ENCODE measurements at places on chromosomes 4 and X. TPM values are rescaled to one million over a fixed set of nuclear protein-coding genes. Genes with fewer than 3 reads are reported as not detected.
A peak's percentile ranks its signal among the peaks of the same experiment; 100 is the strongest.

ABLIM2 gene
- 3.8 TPM for total RNA-seq

- no peak for DNase-seq
Observed at GRCh38 chrX:13533726-13534125, 35.7 kb upstream of the EGFL6 start.

SMPX gene
- not detected for total RNA-seq

DNA sequence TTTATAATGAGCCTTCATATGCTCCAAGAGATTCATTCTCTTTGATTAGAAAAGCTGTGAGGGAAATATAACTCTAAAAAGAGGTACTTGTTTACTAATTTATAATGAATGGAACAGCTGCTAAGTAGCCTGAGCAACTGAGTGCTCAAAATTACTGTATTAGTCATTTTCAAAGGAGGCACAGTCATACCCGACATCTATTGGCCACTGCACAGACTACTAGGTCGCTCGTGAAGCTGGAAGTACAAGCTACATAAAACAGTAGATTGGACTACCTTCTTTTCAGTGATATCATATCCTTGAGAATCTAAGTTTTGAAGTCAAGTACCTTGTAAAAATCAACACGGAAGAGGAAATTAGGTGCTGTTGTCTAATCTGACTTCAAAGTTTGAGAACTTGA lies 52.0 kb upstream of the GLRB start:
- no peak for DNase-seq

DNA sequence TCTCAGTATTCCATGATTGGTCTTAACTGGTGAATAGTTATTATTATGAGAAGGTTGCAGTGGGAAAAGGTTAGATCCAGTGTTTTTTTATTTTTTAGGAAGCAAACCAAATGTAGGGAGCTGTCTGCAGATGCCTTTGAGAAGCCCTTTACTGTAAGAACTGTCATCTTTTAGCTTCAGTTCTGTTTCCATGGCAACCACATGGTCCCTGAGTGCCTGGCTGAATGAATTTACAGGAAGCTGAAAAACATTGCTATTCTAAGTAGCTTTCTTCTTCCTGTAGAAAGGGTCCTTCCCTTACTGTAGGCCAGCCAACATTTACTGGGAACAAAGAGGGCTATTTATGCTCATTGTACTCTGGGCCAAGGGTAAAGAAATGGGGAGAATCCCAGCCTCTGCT lies 103.3 kb downstream of the DCLK2 start:
- no peak for DNase-seq

- DNase-seq, result no peak
Observed at GRCh38 chr4:23937173-23937572, 47.3 kb upstream of the PPARGC1A start.

ODAPH gene
- not detected for total RNA-seq

DNA sequence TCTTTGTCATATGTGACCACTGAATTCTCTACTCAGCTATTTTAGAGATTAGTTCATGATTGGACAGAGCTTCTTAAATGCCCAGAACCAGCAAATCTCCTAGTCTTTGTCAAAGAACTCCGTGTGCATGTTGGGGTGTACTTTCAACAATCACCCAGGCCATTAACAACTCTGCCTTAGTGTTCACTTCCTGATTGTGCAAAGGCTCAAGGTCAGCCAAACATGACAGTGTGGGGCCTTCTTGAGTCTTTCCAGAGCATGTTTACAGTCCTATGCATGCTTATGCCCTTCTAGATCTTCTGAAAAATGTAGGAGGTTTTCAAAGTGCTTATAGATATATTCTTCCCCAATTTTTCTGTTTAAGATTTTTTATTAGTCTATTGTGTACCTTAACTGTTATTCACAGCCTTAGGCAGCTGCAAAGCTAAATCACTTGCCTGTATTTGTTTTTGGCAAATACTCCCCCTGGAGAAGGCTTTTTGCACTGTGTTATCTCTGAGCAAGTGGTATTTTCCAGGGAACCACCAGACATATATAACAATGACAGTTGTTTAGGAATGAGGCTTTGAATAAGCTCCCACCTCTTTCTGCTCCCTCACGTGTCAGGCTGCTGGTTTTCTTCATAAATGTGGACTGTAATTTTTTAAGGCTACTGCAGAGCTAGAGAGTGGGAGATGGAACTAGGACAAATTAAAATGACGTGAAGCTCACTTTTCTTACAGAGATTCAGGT lies 24.0 kb upstream of the DRP2 start:
- no peak for DNase-seq

DNA sequence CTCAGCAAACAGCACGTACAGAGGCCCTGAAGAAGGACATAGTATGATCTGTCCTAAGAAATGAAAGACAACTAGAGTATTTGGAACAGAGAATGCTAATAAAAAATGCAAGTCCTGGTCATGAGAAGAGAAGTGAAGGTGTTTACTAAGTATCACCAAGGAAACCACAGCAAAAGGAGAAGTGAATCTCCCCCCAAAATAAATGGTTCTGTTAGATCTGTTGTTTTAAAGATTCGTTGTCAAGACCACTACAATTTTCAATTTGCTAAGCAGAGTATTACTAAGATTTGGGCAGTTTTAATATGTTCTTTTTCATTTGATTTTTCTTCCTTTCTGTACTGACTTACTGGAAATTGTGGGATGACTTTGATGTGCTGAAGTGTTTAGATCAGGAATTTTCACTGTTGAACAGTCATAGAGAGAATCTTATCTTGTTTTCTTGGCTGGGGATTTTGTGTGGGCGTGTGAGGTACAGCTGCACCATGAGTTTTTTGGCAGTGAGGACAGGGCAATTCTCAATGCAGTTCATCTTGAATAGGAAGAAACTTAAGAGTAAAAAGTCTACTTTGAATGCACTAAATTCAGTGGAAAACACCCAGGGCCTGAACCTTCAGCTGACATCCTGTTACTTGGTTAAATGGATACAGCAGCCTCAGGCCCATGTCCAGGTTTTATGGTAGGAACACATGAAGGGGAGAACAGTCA lies 132.2 kb downstream of the STIM2 start:
- no peak for DNase-seq

GRCh38 chr4:92303621-92304027 lies at the start of gene GRID2:
Gene GRID2, plus strand, starts transcription at chr4:92303966.
- peak; percentile 36 for DNase-seq

DNA sequence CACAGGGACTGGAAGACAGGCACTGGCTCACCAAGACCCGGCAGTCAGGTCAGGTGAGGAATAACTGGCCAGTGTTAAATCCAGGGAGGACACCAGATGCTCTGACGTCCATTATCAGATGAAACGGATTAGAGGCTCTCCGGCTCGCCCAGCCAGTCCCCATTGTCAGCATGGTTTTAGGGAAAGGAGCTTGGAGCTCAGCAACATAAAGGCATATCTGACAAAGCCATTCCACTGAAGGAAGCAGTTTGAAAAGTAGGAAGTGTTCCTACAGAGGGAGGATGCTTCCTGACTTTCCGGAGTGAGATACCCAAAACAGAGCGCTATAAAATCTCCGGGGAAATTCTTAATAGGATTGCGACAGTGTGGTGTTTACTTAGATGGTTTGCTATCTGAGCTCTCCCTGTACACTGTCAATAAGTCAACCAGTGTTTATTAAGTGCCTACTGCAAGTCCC lies 14.8 kb downstream of the NDNF start:
- DNase-seq, result no peak

GDPD2 gene
- total RNA-seq, result 6.0 TPM

GRCh38 chr4:189081826-189082225 lies 858.8 kb upstream of the FRG1 start:
- DNase-seq, result no peak

FHDC1 gene
- 54.5 TPM for total RNA-seq

DNA sequence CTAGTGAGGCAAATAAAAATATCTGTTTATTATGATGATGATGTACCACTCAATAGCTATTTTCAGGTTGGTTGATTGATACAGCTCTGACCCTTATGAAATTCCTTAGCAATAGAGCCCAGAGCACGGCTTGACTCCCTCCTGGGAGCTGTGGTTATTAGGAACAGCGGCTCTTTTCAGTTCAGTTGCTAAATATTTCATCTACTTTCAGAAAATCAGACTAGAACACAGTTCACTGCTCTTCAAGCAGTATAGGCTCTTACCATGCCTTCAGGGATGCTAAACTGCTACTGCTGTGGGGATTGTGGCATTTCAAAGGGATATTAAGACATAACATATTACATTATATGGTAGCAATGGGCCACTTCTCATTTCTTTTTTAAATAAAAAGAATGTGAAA lies 218.8 kb downstream of the SNCA start:
- no peak for DNase-seq

LIMCH1 gene
- total RNA-seq, result 15.1 TPM

DNA sequence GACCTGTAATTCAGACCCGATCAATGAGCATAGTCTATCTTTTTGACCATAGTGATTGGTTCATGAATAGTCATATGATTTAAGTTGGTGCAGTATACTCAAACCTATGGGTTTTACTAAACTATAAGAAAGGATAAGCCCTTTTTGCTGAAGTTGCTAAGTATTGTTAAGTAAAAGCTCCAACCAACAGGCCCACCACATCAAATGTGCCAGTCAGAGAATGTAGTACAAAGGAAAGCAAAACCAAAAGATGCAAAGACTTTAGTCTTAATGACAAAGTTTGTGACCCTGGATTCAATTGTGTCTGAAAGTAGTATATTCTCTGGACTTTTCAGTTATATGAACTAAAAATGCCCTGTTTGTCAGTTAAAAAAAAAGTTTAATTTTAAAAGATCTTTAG lies 208.1 kb upstream of the TET2 start:
- DNase-seq, result no peak

DNA sequence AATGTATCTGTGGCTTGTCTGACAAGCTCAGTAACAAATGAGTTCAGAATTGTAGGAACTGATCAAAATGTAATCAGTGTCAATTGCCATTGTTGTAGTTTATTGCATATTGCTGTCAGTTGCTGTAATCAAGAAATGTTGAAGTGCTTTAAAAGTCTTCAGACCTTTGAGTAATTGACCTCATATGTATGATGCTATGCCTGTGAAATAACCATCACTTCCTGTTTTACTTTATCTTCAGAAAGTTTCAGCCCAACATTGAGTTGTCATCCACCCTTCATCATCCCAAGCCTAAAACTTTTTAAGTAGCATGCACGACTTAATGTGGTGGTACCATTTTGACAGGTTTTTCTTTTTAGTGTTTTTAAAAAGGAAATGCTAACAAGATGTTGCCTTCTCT lies 212.4 kb downstream of the ARHGAP10 start:
- no peak for DNase-seq

DNA sequence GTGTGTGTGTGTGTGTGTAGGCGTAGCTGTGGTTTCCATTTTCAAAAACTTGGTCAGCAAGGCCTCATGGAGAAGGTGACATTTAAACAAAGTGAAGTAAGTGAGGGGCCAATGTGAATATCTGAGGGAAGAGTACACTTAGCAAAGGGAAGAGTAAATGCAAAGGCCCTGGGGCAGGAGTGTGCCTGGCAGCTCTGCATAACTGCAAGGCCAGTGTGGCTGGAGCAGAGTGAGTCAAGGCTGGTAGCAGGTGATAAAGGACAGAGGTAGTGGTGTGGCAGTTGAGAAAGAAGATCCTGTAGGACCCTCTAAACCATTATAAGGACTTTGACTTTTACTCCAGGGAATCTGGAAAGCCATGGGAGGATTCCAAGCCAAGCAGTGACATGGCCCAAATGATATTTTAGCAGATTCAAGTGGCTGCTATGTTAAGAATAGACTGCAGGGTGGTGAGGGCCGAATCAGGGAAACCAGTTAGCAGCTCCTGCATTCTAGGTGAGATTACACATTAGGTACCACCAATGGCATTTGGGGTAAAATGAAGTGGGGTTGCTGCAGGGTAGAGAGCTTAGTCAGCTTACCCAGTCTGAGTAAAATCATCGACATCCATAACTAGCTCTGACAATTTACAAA lies 5.9 kb upstream of the TBC1D1 start:
- DNase-seq, result no peak

- DNase-seq, result no peak
Observed at GRCh38 chrX:71298119-71298518, 3.4 kb upstream of the ITGB1BP2 start.

DNA sequence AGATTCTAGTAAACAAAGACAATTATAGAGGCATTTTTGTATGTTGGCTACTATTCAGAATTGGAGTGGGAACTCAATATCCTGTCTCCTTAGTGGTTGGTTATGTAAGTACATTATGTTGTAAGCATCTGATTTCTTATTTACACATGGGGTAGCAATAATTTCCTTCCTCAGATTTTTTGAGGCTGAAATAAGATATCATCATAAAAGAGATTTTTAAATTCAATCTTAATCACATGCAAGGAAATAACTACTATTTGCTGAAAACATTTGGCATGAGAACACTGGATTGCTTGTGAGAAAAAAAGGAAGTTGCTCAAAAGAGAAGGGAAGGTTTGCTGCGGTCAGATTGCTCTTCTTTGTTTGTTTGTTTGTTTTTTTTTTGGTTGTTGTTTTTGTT lies 437.7 kb upstream of the HS3ST1 start:
- no peak for DNase-seq

TMEM47 gene
- 45.4 TPM for total RNA-seq

Data from neural crest cell (in vitro differentiated cells).